NCI-H1694 (cell line): ENCODE measurements at places on chromosomes 7 and 10.

- DNase-seq = no peak
Observed at GRCh38 chr7:140876519-140877248, 48.0 kb downstream of the BRAF start.

GRCh38 chr7:151411551-151411950 lies 1.7 kb upstream of the WDR86 start:
- no peak for DNase-seq

GRCh38 chr7:110382736-110383135 lies 708.2 kb upstream of the LRRN3 start:
- no peak for DNase-seq

- no peak for DNase-seq
Observed at GRCh38 chr7:76352193-76352592, 6.6 kb downstream of the YWHAG start.

- no peak for DNase-seq
Observed at GRCh38 chr10:80137031-80137862, 4.7 kb downstream of the PLAC9 start.

DNA sequence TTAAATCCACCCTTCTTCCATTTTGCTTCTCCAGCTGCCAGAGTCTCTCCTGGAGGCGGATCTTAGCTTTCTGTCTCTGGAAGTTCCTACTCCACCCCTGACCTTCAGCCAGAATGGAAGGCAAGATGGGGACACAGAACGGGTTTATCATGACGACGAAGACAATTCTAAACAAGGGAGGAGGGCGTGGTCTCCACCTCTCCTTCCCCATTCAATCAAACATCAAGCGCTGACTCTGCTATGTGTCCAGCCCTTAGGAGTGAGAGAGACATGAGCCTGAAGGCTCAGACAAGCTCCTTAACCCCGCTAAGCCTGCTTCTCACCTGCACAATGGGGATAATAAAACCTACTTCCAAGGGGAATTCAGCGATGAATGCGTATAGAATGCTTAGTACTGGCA lies 3.1 kb downstream of the CYP17A1 start:
- DNase-seq = no peak

- DNase-seq = no peak
Observed at GRCh38 chr7:39967406-39968161, 17.5 kb downstream of the CDK13 start.

- DNase-seq = no peak
Observed at GRCh38 chr10:14396411-14397048, 65.8 kb upstream of the FRMD4A start.

- no peak for DNase-seq
Observed at GRCh38 chr7:152090747-152091146, 65.3 kb downstream of the GALNT11 start.

- no peak for DNase-seq
Observed at GRCh38 chr10:105356626-105357025, 715.5 kb downstream of the SORCS3 start.

DNA sequence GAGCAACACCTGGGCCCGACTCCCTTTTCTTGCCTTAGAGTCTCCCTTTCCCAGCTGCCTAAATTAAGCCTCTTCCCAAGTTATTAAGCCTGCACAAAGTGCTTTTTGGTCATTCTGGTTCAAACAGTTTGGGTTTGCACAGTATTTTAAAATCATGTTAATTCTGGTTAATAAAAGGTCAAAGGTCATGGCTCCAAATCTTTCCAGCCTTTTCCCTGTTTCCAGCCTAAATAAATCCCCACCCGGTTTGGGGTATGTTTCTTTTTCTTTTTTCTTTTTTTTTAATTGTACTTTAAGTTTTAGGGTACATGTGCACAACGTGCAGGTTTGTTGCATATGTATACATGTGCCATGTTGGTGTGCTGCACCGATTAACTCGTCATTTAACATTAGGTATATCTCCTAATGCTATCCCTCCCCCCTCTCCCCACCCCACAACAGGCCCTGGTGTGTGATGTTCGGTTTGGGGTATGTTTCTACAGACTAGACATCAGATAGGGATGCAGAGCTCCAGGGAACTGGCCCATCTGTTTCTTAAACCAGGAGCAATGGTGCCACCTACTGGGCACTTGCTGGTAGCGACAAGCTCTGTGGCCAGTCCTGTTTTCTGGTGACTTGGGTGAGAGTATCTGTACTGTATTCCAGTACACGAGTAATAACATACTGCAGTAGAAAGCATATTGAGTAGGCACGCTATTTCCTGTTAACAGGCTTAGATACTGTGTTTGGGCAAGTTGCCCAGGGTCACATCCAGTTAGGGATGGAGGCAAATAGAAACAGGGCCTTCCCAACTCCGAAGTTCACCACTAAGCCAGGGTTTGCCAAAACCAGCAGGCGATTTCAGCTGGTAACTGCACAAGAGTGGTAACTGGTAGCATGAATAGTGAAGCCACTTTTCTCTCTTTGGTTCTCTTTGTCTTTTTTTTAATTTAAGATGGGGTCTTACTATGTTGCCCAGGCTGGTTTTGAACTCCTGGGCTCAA lies 60.6 kb upstream of the TRIM8 start:
- peak; percentile 91 for DNase-seq

GRCh38 chr10:84845628-84846261 lies 517.4 kb downstream of the CCSER2 start:
- peak; percentile 71 for DNase-seq

DNA sequence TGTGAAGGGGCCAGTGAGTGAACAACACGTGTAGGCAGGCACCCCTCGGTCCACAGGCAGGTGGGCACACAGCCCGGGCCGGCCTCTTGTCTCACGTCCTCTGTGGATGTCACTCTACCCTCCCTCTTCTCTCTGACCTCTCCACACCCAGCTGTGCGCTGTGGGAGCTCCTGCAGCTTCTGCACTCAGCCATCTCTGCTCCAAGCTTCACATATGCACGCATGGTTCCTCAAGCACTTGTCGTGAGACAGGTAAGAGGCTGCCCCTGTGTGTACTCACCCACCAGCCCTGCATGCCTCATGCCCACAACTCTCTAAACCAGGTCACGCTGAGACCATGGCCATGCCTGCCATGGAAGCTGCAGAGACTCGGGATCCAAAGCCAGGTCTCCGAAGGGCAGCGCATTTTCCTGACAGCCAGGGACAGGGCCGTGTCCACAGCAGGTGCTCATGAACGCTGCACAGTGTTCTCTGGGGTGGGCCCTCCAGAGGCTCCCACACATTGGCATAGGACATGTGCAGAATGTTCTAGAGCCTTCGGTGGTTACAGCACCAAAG lies 477.5 kb downstream of the PTPRN2 start:
- DNase-seq = no peak

GRCh38 chr7:140673063-140673773 lies 473 bp downstream of the ADCK2 start:
- DNase-seq = no peak

DNA sequence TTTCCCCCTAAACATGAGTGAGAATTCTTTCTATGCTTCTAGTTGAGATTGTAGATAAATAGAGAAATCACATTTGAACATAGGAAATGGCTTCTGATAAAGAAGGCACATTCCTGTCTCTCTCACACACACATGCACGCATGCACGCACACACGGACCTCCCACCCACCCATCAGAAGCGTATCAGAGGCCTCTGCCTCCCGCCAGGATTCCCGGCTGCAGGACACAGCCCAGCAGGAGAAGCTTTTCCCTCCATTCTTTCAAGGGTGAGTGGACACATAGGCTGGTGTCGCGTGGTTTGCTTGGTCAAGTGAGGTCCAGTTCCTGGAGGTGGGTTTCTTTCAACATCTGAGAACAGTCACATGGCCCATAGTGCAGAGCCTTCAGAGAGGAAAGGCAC lies 34.2 kb downstream of the KLF6 start:
- no peak for DNase-seq

- DNase-seq = no peak
Observed at GRCh38 chr10:112735041-112735695, 214.9 kb upstream of the TCF7L2 start.

DNA sequence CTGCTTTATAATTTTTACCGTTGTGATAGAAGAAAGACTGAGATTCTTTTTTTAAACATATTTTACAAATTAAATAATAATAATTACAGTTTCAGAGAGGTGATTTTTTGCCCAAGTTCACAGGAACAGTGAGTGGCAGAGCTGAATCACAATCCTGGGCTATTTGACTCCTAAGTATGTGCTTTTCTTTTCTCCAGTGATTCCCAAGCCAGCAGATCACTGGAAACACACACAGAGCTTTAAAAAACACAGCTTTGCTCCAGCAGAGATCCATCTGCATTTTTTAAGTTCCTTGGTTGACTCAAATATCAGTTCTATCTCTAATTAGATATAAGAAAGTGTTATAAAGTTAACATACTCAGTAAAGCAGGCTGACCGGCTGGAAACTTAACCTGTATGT lies 69.0 kb downstream of the AHR start:
- DNase-seq = no peak

DNA sequence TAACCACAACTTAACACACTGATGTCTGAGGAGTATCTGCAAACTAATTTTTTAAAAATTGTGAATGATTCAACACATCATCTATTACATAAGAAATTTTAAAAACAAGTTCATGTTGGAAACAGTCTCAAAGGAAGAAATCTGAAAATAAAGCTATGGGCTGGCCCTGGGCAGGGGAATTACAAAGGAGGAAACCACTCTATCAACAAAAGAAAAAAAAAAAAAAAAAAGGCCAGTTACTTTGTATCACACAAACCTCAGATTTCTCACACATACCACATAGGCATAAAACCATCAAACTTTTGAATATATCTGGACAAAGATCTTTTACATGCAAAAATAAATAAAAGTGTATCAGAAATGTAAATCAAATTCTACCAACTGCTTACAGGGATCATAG lies 20.8 kb downstream of the TIAL1 start:
- no peak for DNase-seq

- no peak for DNase-seq
Observed at GRCh38 chr7:21624320-21624719, 81.5 kb downstream of the DNAH11 start.

DNA sequence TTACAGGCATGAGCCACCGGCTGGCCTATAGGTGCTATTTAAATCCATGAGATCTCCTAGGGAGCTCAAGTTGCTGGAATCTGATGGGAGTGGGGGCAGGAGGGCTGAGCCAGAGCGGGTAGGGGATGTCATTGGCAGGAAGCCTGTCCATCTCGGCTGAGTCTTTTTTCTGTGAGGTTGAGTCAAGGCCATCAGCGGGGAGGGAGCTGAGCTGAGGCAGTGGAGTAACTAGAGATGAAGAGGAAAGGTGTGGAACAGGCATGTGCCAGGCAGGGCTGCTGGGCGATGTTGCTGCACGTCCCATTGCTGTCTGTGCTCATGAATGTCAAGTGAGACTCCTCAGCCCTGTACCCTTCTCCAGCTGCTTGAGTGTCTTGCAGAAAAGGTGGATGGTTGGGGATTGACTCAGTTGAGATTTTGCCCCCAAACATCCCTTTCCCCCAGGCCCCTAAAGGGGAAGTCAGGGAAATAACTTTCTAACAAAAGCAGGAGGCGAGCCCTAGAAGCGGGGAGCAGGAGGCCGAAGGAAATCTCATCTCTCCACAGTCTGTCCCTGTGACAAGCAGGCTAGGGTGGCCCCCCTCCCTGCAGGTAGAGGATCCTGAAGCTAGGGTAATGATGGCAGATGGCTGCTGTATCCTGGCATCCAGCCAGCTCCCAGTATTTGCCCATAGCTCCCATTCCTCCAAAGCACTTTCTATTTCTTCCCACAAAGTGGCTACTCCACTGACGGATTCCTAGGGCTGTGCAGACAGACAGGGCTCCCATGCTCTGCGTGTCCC lies 5.4 kb downstream of the ATP6V1F start:
- peak; percentile 70 for DNase-seq

GRCh38 chr7:125257617-125258016 lies 328.0 kb upstream of the POT1 start:
- no peak for DNase-seq

GRCh38 chr7:16634271-16634738 lies 11.2 kb downstream of the ANKMY2 start:
- no peak for DNase-seq

DNA sequence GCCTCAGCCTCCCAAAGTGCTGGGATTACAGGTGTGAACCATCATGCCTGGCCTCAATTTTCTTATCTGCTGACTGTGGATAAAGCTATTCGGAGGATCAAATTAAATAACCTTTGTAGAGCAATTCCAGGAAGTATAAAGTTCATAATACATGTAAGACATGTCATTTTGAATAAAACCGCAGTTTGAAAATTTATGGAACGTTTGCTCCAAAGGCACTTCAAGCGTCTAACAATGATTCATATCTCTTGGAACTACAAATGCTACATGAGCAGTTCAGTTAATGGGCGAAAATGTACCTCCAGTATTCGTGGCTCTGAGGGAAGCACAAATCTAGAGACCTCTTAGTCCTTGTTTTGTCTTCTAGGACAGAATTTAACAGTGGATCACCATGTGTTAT lies 190.3 kb downstream of the GALNT17 start:
- DNase-seq = no peak

GRCh38 chr10:108521827-108522492 lies 1357.5 kb upstream of the SORCS1 start:
- no peak for DNase-seq

- no peak for DNase-seq
Observed at GRCh38 chr7:45199506-45199905, 41.9 kb downstream of the RAMP3 start.

GRCh38 chr10:56370217-56371113 lies 9.4 kb upstream of the ZWINT start:
- DNase-seq = no peak

GRCh38 chr7:52547308-52547910 lies 488.0 kb upstream of the POM121L12 start:
- DNase-seq = no peak

- no peak for DNase-seq
Observed at GRCh38 chr7:88589927-88590326, 169.6 kb upstream of the ZNF804B start.
